ENCODE measurements at places on chromosomes 11 and 22. TPM values are rescaled to one million over a fixed set of nuclear protein-coding genes. Genes with fewer than 3 reads are reported as not detected.

The TTLL1 gene
- polyA plus RNA-seq = 3.3 TPM

The PHETA2 gene
- 1.1 TPM for polyA plus RNA-seq

The PANX3 gene
- not detected for polyA plus RNA-seq

The DMC1 gene
- not detected for polyA plus RNA-seq

The C11orf21 gene
- 72.4 TPM for polyA plus RNA-seq

The CHRM1 gene
- not detected for polyA plus RNA-seq

The DBX1 gene
- not detected for polyA plus RNA-seq

The CCDC89 gene
- not detected for polyA plus RNA-seq

The CD3G gene
- 0.76 TPM for polyA plus RNA-seq

The MEI1 gene
- 64.8 TPM for polyA plus RNA-seq

The RTL10 gene
- 4.9 TPM for polyA plus RNA-seq

The KCNA4 gene
- polyA plus RNA-seq = not detected

The CLMP gene
- 0.01 TPM for polyA plus RNA-seq

The WNT7B gene
- polyA plus RNA-seq = 0.67 TPM

The KCTD14 gene
- 0.18 TPM for polyA plus RNA-seq

The SCT gene
- polyA plus RNA-seq = not detected

The CD3E gene
- polyA plus RNA-seq = 9.5 TPM

The CREB3L1 gene
- not detected for polyA plus RNA-seq

The TRIM48 gene
- polyA plus RNA-seq = not detected

The NELL1 gene
- polyA plus RNA-seq = not detected

The ZW10 gene
- polyA plus RNA-seq = 4.2 TPM

The JHY gene
- 2.3 TPM for polyA plus RNA-seq

The HORMAD2 gene
- not detected for polyA plus RNA-seq

The OR5P2 gene
- polyA plus RNA-seq = not detected

The APLNR gene
- polyA plus RNA-seq = not detected

The SF1 gene
- 714 TPM for polyA plus RNA-seq

The MMP8 gene
- polyA plus RNA-seq = not detected

The OR4D5 gene
- polyA plus RNA-seq = not detected

The MUC5AC gene
- not detected for polyA plus RNA-seq

The IGF2 gene
- polyA plus RNA-seq = not detected

The OR8D1 gene
- polyA plus RNA-seq = not detected

The MMP20 gene
- not detected for polyA plus RNA-seq
